Activated CD4-positive, alpha-beta T cell treated with anti-CD3 and anti-CD28 coated beads, Interleukin-2, amount 50 U/mL, for 48 hours (primary cell): ENCODE measurements at places on chromosomes 1 and 21.

DNA sequence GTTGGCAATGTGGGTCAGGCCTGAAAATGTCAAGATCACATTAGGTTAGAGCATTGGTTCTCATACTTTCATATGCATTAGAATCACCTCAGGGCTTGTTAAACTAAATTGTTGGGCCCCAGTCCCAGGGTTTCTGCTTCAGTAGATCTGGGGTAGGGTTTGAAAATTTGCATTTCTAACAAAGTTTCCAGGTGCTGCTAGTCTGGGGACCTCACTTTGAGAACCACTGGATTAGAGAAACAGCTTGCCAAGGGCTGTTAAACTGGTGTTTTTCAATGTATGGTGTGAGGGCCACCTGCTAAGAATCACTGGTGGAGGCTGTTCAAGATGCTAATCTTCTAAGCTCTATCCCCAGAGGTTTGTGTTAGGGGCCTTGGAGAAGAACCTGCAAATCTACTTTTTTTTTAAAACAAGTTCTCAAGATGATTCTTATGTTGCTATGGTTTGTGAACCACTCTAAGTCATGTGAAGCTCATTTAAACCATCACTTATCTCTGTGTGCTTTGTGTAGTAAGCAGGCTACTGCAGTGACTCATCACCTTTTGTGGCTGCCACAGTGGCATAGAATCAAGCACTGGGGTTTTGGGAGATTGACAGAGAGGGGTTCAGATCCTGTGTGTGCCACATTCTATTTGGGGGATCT, 152.2 kb downstream of the S1PR1 start:
- no peak for DNase-seq

- peak; percentile 41 for DNase-seq
Observed at GRCh38 chr1:22611530-22611947, 24.9 kb upstream of the C1QA start.

- no peak for DNase-seq
Observed at GRCh38 chr1:37425221-37425620, 49.2 kb upstream of the ZC3H12A start.

GRCh38 chr1:113282893-113283285, 107.4 kb upstream of the MAGI3 start:
- DNase-seq: no peak

DNA sequence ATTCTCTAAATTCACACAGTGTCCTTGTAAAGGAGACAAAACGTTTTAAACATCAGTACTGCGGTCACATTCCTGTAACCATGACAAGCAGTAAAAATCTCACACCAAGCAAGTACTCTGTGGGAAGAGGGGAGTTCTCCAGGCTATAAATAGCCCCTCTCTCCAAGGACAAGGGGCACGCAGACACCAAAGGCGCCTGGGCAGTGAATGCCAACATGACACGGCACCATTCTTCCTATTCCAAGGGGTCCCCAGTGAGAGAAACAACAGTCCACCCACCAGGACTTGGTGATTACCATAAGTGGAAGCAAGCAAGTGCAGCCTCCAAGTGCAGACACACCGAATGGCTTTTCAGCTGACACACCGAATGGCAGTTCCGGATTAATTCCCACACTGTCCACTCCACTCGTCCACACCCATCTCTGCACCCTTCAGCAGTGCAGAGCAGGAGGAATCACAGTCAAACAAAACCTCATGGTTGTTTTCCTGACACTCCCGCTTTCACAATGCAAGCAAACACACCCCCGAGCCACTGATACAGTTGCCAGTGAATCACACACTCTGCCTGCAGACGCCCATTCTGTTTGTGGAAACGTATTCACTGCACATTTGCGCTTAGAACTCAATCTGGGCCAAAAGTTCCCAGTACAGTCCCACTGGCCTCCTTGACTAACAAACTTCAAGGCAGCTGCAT, 1.8 kb downstream of the PTTG1IP start:
- no peak for DNase-seq

GRCh38 chr1:77847621-77848080, 40.8 kb upstream of the NEXN start:
- DNase-seq: no peak

DNA sequence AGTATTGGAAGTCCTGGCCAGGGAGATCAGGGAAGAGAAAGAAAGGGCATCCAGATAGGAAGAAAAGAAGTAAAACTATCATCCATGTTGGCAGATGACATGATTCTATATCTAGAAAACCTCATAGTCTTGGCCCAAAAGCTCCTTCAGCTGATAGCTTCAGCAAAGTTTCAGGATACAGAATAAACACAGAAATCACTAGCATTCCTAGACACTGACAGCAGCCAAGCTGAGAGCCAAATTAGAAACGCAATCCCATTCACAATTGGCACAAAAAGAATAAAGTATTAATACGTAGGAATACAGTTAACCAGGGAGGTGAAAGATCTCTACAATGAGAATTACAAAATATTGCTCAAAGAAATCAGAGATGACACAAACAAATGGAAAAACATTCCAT, 44.6 kb downstream of the ZFYVE9 start:
- no peak for DNase-seq

DNA sequence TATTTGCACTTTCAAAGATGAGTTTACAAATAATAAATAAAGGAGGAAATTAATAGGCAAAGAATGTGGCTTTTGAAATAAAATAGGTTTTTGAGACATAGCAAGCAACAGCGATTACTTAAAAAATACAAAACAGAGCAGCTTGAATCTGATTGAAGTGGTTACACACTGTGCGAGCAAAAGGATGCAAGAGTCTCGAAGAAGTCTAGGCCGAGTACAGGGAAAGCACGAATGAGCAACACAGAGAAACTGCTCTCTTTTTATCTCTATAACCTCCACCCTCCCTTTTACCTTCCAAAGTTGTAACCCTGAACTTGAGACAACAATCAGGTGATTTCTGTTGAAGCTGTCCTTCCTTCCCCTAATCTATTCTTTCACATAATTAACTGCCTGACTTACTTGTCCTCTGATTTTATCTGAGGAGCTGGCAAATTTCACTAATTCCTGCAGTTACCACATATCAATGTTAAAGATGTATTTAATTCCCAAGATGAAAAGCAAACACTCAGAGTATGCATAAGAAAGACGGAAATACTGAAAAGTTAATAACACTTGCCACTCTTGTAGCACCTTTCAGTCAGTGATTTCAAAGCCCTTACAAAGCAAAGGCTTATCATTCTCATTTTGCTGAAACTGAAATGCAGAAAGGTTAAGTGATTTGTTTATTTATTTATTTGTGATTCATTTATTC, 1030.1 kb downstream of the ADGRL2 start:
- no peak for DNase-seq

GRCh38 chr1:207519505-207520399, 23.8 kb downstream of the CR1 start:
- no peak for DNase-seq

GRCh38 chr1:33284049-33284448, 27.8 kb downstream of the ZNF362 start:
- DNase-seq: no peak

- no peak for DNase-seq
Observed at GRCh38 chr1:22787636-22788035, 77.0 kb downstream of the EPHB2 start.

GRCh38 chr1:185680453-185680852, 53.7 kb upstream of the HMCN1 start:
- no peak for DNase-seq

- DNase-seq: no peak
Observed at GRCh38 chr21:42332557-42333317, 17.5 kb upstream of the TFF3 start.

- DNase-seq: no peak
Observed at GRCh38 chr1:47684518-47684917, 246.7 kb downstream of the FOXD2 start.

GRCh38 chr1:118785246-118785645, 202.9 kb downstream of the TBX15 start:
- DNase-seq: no peak

DNA sequence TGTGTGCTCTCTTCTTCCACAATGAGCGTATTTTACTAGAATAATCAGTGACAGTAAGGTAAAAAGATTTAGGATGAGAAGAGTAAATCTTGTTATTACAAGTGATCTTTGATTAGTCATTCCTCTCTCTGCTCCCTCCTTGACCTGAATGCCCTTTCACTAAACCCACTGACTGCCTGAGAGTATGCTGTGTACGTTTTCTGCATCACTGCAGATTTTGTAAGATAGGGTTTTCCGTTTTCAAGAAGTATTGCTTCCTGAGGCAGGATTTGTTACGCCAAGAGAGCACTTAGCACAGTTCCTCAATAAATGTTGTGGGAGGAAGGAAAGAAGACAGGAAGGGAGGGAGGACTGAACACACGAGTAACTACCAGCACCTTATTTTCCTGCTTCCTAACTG, 7.7 kb upstream of the LAMB3 start:
- DNase-seq: no peak

DNA sequence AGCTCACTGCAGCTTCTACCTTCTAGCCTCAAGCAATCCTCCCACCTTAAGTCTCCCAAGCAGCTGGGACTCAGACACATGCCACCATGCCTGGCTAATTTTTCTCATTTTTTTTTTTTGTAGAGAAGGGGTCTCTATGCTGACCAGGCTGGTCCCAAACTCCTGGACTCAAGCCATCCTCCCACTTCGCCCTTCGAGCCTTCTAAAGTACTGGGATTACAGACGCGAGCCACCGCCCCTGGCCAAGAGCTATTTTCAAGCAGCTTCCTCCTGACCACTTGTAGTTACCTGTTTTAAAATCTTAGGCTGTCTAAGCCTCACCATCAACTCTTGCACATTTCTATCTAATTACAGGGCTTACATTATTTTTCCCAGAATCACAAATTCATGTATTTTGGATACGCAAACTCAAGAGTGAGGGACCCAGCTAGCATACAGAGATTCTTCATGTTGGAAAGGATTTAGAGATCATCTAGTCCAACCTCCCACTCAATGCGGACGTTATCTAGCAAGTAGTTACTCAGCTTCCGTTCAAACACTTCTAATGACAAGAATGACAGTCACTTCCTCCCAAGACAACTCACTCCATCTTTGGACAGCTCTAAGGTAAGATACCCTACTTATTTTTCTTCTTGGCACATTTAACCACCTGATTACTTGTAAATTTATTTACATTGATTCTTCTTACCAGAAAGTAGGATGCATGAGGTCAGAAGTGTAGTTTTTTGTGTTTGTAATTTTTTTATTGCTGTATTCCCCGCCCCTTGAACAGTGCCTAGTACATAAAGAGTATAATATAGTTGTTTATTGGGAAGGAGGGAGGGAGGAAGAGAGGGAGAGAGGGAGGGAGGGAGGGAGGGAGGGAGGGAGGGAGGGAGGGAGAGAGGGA, 65.4 kb downstream of the LUZP1 start:
- DNase-seq: no peak

GRCh38 chr1:234978397-234979295, 150.0 kb downstream of the TOMM20 start:
- peak; percentile 60 for DNase-seq

- DNase-seq: no peak
Observed at GRCh38 chr1:113647164-113647563, 112.1 kb downstream of the PHTF1 start.

GRCh38 chr1:204828352-204828850, 42.3 kb upstream of the NFASC start:
- DNase-seq: peak; percentile 61

- DNase-seq: no peak
Observed at GRCh38 chr1:5895446-5896406, 96.5 kb downstream of the NPHP4 start.

GRCh38 chr1:96865731-96866685, 144.4 kb downstream of the PTBP2 start:
- DNase-seq: no peak

DNA sequence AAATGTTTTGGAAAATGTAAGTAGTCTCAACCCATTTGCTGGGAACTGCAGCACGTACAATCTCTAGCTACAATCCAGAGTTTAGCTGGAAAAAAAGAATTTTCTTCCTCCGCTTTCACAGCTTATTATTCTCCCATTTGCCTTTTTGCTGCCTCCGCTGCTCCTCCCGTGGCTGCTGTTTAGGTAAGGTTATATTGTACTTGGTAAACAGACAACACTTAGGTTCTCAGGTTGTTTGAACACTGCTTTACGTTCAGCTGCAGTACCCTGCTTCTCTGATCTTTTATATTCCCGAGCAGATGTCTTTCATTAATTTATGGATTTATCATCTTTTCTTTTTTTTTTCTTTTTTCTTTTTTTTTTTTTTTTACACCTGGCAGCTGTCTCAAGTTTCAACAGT, 14.3 kb downstream of the PROX1 start:
- DNase-seq: no peak

DNA sequence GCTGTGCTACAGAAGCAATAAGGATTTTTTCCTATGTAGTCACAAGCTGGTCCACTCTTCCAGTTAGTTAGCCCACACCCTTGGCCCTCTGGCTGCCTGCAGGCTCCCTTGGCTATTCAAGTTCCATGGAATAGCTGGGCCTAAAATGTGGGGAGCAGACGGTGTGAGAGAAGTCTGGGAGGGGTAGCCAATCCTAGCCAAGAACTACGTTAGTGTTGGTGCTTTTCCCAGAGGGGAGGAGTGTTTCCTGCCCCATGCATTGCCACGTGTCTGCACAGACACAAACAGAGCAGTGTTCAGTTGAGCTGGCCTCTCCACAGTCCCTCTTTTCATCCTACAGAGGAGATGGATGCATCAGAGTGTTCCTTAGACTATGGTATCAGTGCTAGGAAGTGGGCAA, 59.0 kb upstream of the IPO9 start:
- no peak for DNase-seq

- DNase-seq: no peak
Observed at GRCh38 chr1:21550866-21551475, 41.7 kb downstream of the ALPL start.

GRCh38 chr21:43910460-43910859, 45.4 kb downstream of the AGPAT3 start:
- no peak for DNase-seq

DNA sequence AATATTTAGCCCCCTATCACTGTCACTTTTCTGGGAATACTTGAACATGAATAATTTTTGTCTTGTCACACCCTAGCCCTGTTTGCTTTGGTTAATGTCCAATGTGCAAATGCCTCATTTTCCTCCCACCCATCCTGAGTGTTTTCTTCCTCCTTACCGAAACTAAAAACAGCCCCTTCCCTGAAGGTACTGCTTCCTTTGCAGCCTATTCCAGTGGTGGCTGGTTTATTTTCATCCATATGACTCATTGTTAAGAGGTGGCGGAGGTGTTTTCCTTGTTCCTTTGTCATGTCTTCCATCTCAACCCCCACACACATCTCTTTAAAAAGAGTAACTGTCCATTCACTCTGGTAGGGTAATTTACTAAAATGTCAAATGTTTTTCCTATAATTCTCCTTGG, 40.4 kb downstream of the CD55 start:
- no peak for DNase-seq
